SW 1271 (cell line): ENCODE measurements at places on chromosomes 1 and 21.

- no peak for DNase-seq
Measured at GRCh38 chr1:54580856-54581550, 33.0 kb downstream of the ACOT11 start.

GRCh38 chr1:166969074-166969677, 6.2 kb downstream of the ILDR2 start:
- DNase-seq, result no peak

- DNase-seq, result no peak
Measured at GRCh38 chr1:10631811-10632593, 157.3 kb downstream of the PEX14 start.

GRCh38 chr1:28981210-28981609, 66.8 kb downstream of the EPB41 start:
- no peak for DNase-seq

DNA sequence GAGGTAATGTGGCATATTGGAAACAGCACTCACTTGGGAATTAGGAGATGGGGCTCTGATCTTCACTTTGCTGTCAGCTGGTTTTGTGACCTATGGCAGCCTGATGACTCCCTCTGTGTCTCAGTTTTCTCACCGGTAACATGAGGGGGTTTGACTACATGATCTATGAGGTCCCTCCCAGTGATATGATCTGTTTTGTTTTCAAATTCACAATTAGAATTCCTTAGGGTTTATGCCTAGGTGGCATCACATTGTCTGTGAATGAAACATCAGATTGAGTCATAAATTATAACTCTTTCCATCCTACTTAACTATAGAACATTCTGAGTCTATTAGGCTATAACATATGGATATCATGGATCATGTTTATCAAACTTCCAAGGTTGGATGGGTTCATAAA, 386.6 kb downstream of the PTBP2 start:
- DNase-seq, result no peak

- peak; percentile 26 for DNase-seq
Measured at GRCh38 chr1:6245869-6246496, 2.0 kb downstream of the HES3 start.

- no peak for DNase-seq
Measured at GRCh38 chr21:38984982-38985567, 179.3 kb downstream of the ETS2 start.

DNA sequence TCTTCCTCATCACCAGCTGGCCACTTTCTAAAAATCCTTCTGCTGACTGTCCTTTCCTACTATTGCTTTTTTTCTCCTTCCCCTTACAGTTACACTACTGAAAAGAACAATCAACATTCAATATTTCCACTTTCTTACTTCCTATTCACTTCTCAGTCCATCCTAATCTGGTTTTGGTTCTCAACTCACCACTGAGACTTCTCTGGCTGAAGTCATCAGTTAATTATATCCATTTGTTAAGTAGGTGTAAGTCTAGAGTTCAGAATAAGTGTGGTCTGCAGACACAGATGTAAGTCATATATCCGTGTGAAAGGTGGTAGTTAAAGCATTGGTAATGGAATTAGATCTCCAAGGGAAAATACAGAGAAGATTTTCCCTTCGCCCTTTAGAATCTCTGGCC, 21.4 kb downstream of the PEA15 start:
- DNase-seq, result no peak

GRCh38 chr1:162193221-162193620, 123.7 kb downstream of the NOS1AP start:
- DNase-seq, result no peak

- no peak for DNase-seq
Measured at GRCh38 chr1:104467590-104467989, 717.9 kb downstream of the AMY1C start.

- peak; percentile 81 for DNase-seq
Measured at GRCh38 chr1:16236511-16237342, at the start of gene CPLANE2. Gene CPLANE2, minus strand, starts transcription at chr1:16237183. Its CDS starts 441 bp downstream, at chr1:16236742.

DNA sequence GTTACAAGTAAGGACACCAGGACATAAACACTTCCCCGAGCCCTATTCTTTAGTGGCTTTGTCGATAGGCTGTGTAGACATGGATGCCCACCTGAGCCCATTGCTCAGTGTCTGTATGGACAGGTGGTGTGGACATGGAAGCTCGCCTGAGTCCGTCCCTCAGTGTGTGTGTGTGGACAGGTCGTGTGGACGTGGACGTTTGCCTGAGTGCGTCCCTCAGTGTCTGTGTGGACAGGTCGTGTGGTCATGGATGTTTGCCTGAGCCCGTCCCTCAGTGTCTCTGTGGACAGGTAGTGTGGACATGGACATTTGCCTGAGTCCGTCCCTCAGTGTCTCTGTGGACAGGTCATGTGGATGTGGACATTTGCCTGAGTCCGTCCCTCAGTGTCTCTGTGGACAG, 38.7 kb upstream of the COL6A2 start:
- DNase-seq, result no peak

- peak; percentile 31 for DNase-seq
Measured at GRCh38 chr1:36384542-36385409, 948 bp downstream of the STK40 start.

- DNase-seq, result peak; percentile 43
Measured at GRCh38 chr1:223815865-223816264, 29.9 kb downstream of the TP53BP2 start.

DNA sequence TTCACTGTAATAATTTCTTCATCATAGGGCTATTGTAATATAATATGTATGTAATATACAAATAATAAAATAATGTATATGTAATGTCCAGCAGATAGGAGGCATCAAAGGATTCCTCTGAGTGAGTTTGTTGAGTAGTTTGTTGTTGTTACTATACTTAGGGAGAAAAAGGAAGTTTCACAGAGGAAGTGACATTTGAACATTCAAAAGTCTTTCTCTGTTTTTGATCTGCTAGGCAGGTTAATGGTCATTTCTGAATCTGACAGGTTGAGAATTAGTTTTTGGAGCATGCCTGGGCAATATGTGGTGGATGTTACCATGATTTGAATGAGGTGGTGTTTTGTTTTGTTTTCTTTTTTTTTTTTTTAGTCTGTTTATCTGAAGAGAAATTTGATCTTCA, 102.1 kb downstream of the NRDC start:
- DNase-seq, result no peak

DNA sequence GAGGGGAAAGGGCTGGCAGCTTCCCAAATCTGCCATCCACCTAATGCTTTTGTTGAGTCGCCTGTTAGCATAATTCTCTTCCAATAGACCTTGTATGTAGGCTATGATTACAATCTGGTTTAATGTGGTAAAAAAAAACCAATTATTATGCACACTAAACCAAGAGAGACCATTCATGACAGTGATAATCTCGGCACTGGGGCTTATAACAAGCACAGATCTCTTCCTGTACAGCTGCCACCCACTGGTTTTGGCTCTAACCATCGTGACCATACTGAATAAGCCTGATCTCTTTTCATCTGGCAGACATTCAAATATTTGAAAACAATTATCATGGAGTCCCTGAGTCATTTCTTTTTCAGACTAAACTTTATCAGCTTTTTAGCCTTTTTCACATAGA, 12.0 kb upstream of the SYT14 start:
- DNase-seq, result no peak

GRCh38 chr1:3450983-3451382, 3.5 kb upstream of the ARHGEF16 start:
- no peak for DNase-seq

DNA sequence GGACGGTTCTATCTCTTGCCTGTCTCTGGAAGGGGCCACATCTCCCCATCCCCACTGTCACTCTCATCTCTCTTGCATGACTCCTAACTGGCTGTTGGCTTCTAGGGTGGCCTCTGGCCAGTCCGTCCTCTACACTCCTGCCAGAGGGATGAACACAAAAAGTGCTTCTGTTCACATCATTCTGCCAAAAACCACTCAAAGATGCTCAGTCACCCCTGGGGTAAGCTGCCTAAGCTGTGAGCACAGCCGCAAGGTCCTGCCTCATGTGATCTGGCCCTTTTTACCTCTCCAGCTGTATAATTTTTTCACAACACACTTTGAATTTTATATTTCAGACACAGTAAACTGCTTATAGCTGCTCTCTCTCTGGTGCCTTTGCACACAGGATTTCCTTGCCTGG, 97.6 kb upstream of the CD34 start:
- no peak for DNase-seq

- peak; percentile 32 for DNase-seq
Measured at GRCh38 chr1:84598846-84599741, 24.9 kb upstream of the CTBS start.

- no peak for DNase-seq
Measured at GRCh38 chr1:29083317-29084195, 40.1 kb downstream of the TMEM200B start.

GRCh38 chr1:92705446-92705845, 79.5 kb downstream of the EVI5 start:
- DNase-seq, result no peak

DNA sequence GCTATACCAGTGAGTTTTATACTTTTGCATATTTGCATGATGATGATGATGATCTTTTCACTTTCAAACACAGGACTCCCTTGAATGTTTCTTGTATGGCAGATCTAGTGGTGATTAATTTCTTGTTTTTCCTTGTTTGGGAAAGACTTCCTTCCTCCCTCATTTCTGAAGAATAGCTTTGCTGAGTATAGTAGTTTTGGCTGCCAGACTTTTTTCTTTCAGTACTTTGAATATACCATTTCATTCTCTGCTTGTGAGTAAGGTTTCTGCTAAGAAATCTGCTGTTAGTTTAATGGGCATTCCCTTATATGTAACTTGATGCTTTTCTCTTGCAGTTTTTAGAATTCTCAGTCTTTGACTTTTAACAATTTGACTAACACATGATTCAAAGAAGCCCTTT, 547.4 kb upstream of the CXADR start:
- DNase-seq, result no peak

DNA sequence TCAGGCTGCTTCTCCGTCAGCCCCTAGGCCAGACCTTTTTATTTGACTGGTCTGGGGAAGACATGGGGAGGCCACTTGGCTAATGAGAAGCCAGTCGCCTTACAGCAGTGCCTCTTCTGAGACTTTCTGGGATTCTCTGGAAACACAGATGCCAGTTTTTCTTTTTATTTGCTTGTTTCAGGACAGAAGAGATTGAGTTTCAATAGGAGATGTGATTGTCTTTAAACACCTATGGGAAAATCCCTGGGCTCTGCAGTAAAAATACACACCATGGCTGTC, 15.4 kb upstream of the BTG2 start:
- no peak for DNase-seq

DNA sequence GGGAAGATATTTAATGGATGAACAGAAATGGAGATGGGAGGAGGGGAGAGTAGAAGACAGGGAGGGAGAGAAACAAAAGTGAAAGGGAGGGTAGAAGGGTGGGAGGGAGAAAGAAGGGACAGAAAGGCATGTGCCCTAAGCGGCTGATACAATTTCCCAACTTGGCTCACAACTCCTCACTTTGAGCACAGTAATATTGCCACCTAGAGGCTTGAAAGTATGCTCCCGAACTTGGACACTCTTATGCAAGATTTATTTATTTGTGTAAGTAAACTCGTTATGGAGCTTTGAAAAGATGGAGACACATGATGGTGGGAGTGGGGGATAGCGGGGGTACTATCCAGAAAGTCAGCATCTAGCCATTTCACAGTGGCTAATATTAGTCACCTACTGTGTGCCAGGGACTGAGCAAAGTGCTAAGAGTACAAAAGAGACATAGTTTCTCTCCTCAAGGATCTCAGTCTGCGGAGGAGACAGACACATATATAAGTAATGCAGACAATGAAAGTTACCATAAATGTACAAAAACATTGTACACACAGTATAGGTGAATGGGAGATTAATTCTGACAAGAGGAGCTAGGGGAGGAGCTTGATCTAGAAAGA, 189.7 kb downstream of the SEC16B start:
- DNase-seq, result no peak

DNA sequence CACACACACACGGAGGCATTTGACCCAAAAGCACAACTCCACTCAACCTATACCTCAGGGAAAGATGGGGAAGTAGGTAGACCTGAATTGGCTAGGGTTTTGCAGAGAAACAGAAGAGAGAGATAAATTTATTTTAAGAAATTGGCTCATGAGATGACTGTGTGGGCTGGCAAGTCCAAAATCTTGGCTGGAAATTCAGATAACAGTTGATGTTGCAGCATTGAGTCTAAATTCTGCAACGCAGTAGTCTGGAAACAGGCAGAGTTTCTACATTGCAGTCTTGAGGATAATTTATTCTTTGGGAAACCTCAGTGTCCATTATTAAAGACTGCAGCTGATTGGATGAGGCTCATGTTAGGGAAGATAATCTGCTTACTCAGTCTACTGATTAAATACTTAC, 4.3 kb upstream of the LCE2B start:
- no peak for DNase-seq

DNA sequence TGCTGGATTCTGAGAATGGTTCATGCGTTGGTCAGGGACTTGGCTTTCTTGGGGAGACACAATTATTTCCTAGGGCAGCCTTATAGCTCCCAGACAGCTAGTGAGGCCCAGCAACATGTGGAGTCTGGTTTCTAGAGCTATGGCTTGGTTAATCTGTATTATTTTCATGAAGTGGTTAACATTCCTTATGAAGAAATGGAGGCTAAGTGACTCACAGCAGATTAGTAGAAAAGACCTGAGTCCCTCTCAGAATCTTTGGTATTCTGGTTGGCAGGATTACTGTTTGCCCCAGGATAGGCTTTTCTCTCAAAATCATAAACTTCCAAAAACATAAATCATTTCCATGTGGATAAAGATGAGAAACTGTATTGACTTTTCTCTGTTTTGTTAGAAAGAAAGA, 42.3 kb downstream of the DUSP10 start:
- DNase-seq, result no peak

DNA sequence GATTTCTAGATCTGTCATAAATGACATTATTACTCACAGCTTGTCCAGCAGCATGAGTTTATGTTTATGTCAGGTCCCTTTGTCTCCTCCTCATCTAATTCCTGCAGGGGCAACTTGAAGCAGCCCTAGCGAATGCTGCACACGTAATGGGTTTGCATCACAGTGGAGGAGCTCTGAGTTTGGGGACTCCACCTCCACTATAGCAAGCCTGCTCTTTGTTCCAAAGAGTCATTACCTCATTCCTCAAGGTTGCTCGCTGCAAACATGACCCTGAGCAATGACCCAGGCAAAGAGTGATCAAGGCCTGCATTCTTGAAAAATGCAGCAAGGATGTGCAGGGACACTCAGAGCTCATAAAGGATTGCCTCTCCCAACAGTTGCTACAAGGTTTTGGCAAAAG, 261.9 kb downstream of the HHIPL2 start:
- DNase-seq, result no peak

DNA sequence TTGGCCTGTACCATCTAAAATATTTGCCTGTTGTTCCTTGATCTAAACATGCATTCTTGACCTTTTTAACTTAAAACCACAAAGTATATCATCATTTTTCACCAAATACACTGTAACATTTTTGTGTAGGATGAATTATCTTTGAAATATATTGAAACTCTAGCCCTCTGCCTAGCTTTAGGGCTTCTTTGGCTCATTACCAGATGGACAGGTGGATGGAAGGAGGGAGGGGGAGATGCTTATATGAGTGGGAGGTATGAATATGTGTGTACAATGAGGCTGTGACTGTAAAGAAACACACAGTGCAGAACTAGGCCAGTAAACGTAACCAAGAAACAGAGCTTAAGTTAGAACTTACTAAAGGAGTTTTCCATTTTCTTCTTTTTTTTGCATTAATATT, 118.5 kb downstream of the ESRRG start:
- no peak for DNase-seq

- DNase-seq, result no peak
Measured at GRCh38 chr1:202711949-202712635, 1.8 kb upstream of the SYT2 start.
